ENCODE measurements at places on chromosomes 7 and 10. TPM values are rescaled to one million over a fixed set of nuclear protein-coding genes. Genes with fewer than 3 reads are reported as not detected.

GIMAP5 gene
- 53.8 TPM for total RNA-seq

FFAR4 gene
- not detected for total RNA-seq

RBP4 gene
- total RNA-seq: not detected

AHR gene
- total RNA-seq: 29.1 TPM

GATA3 gene
- total RNA-seq: 79.5 TPM

CHPF2 gene
- total RNA-seq: 45.6 TPM

IMPDH1 gene
- total RNA-seq: 95.8 TPM

NEUROG3 gene
- total RNA-seq: not detected

VSTM4 gene
- 0.20 TPM for total RNA-seq

PDK4 gene
- total RNA-seq: not detected

LLCFC1 gene
- not detected for total RNA-seq

CUBN gene
- total RNA-seq: 0.05 TPM

CPA2 gene
- not detected for total RNA-seq

SLC29A3 gene
- 6.8 TPM for total RNA-seq

FAM25C gene
- total RNA-seq: not detected

LIPK gene
- total RNA-seq: not detected

SDK1 gene
- total RNA-seq: 0.15 TPM

FAM20C gene
- 0.15 TPM for total RNA-seq

SAP25 gene
- total RNA-seq: 11.2 TPM

PARD3 gene
- total RNA-seq: 1.7 TPM

CELF2 gene
- total RNA-seq: 111 TPM

PPP1R3C gene
- total RNA-seq: not detected

PHKG1 gene
- total RNA-seq: 3.4 TPM

AKR1C4 gene
- not detected for total RNA-seq

CDHR3 gene
- 0.47 TPM for total RNA-seq

IL6 gene
- total RNA-seq: 0.54 TPM

LIPJ gene
- total RNA-seq: not detected

ANXA7 gene
- 152 TPM for total RNA-seq

GPR26 gene
- not detected for total RNA-seq

CLRN3 gene
- total RNA-seq: not detected

PFKFB3 gene
- 90.3 TPM for total RNA-seq

GPR15LG gene
- not detected for total RNA-seq

AGAP9 gene
- 9.5 TPM for total RNA-seq

MMRN2 gene
- total RNA-seq: not detected

HMX2 gene
- total RNA-seq: not detected

CPED1 gene
- not detected for total RNA-seq

MCM10 gene
- 104 TPM for total RNA-seq

MASTL gene
- 33.2 TPM for total RNA-seq

ZNF479 gene
- not detected for total RNA-seq

GDF10 gene
- total RNA-seq: 0.27 TPM

SFTPD gene
- total RNA-seq: not detected

TDRD1 gene
- total RNA-seq: 0.13 TPM

AGMO gene
- not detected for total RNA-seq

ELFN1 gene
- total RNA-seq: not detected

PVRIG gene
- total RNA-seq: 30.5 TPM

ZNF800 gene
- 39.1 TPM for total RNA-seq

ZNF804B gene
- not detected for total RNA-seq

DPP6 gene
- not detected for total RNA-seq

PIP4K2A gene
- total RNA-seq: 92.7 TPM

SLC26A3 gene
- total RNA-seq: not detected

VAX1 gene
- not detected for total RNA-seq

PTER gene
- total RNA-seq: 12.6 TPM

PNLIP gene
- not detected for total RNA-seq

FAM25G gene
- total RNA-seq: not detected
